Activated CD8-positive, alpha-beta memory T cell treated with anti-CD3 and anti-CD28 coated beads, Interleukin-2, amount 50 U/mL, for 48 hours (primary cell): ENCODE measurements at places on chromosomes 5 and 9.

- DNase-seq = no peak
Observed at GRCh38 chr5:172705576-172706084, 64.6 kb downstream of the NEURL1B start.

DNA sequence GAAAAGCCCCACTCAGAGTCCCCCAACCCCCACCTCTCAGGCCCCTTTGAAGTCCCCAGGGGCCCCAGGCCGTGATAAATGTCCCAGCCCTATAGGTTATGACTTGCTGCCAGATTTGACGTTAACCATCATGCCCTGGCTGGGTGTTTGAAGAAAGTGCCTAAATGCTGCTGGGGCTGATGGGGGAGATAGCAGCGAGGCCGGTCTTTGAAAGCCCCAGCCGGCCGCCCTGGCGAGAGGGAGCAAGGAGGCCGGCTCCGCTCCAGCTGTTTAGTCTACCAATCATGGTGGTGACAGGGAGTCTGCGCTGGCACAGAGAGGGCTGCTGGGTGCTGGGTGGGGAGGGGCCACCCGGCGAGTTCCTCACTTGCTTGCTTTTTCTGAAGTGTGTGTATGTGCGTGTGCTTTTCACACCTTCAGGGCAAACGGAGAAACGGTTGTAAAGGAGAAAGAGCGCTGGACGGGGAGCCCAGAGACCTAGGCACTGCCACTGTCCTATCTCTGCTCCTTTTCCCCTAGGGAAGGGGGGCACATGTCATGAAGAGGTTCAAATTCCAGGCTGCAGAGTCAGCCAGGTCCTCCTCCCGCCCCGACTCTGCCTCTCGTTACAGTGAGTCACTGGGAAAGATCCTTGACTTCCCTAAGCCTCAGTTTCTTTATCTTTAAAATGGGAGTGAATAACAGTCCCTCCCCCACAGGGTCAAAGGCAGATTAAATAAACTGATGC is 126.1 kb upstream of the HAND1 start:
- DNase-seq = no peak

DNA sequence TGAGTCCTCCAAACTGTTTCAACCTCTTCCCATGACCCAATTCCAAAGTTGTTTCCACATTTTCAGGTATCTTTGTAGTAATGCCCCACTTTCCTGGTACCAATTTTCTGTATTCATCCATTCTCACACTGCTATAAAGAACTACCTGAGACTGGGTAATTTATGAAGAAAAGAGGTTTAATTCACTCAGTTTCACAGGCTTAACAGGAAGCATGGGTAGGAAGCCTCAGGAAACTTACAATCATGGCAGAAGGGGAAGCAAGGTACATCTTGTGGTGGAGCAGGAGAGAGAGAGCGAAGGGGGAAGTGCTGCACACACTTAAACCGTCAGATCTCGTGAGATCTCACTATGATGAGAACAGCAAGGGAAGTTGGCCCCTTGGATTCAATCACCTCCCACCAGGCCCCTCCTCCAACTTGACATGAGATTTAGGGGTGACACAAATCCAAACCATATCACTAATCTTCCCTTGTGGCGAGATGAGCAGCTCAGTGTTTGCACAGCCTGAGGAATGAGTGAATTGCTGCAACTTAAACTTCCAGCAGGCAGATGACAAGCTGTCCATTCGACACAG is 42.9 kb downstream of the TRIP13 start:
- no peak for DNase-seq

- no peak for DNase-seq
Observed at GRCh38 chr5:111454776-111455175, 57.6 kb downstream of the STARD4 start.

GRCh38 chr5:28734396-28734795 is 1696.0 kb upstream of the CDH9 start:
- no peak for DNase-seq

GRCh38 chr9:100473276-100474081 is 530 bp downstream of the TMEFF1 start:
- DNase-seq = peak; percentile 73
